ENCODE measurements at places on chromosomes 1 and 21.

DNA sequence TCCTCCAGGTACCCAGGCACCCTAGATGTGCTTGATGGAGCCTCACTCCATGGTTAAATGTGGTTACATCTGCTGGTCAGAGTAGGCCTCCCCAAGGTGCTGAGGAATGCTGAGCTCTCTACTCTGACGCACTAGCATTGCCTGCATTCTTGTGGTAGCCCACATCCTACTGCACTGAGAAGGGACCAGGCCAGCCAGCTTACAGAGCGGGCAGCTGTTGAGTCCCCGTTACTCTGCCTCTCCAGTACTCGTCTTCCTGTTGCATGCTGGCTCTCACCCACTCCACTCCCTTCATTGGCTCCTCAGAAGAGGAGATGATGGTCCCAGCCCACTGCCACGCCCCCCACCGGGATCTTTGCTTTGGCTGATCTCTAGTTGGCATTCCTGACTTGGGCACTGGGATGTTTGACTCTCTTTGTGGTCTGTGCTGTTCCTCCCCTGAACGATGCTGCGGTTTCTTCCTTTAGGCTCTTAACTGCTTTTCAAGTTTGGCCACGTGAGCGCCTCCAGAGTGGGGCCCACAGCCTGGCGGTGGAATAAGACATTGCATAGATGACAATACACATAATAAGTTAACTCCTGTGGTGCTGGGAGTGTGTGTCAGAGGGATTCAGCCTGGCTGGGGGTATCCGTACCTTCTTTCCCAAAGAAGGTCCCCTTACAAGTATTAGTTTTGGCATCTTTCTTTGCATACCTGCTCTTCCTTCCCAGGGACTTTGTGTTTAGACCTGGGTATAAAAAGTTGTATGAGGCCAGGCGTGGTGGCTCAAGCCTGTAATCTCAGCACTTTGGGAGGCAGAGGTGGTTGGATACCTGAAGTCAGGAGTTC is 18.6 kb downstream of the AZIN2 start:
- DNase-seq: no peak

DNA sequence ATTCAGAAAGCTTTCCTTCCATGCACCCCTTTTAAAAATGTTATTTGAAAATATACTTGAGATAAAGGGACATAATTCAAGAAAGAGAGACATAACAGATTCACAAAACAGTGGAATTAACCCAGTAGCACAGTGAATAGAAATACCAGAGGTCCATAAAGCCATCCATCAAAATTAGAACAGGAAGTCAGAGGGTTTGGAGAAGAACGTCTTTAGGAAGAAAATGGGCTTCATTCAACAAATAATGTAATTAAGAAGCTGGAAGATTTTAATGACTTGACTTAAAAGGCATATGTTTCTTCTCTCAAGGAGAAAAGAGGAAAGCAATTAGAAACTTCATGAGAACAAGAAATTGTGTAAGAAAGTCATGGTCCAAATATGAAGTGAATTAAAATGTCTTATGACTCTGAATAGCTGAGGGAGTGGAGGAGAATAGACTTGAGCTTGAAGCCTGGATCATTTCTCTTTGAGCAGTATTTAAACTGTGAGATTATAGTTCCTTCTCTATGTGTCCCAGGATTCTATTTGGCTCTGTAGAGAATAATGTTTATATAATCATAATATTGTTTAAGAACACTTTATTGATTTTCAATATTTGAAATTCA is 7.9 kb upstream of the HCRTR1 start:
- no peak for DNase-seq

GRCh38 chr1:212916481-212917133 is 33.7 kb upstream of the VASH2 start:
- no peak for DNase-seq

- no peak for DNase-seq
Measured at GRCh38 chr1:15848143-15848928, 829 bp downstream of the SPEN start.

DNA sequence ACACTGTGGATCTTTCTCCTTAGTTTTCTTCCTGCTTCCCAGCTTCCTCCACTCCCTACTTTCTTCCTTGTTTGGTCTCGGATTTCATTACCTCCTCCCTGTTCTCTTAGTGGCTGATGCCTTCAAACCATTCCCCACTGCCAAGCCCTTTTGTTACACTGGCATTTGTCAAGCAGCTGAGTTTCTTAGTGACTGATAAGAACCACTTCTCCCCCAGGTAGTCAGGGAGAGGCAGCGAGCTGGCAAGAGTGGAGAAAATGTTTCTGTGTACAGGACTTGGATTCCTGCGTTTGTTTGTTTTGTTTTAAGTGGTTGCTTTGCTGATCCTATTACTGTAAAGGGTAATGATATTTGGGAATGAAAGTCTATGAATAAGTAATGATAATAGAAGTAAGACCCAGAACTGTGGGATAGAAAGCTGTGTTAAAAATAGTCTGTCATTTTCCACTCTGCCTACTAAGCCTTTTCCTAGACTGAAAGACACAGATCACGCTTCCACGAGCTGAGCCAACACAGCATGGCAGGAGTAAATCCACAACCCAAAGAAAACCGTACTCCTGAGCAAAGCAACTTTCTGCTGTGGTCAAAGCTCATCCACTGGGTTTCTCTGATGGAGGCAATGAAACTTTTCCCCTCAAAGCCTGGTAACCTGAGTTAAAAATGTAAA is 10.1 kb upstream of the SERTAD4 start:
- no peak for DNase-seq

All from activated naive CD4-positive, alpha-beta T cell (primary cell).